ENCODE measurements at places on chromosomes 7 and 10. TPM values are rescaled to one million over a fixed set of nuclear protein-coding genes. Genes with fewer than 3 reads are reported as not detected.

Gene NPY
- not detected for total RNA-seq

DNA sequence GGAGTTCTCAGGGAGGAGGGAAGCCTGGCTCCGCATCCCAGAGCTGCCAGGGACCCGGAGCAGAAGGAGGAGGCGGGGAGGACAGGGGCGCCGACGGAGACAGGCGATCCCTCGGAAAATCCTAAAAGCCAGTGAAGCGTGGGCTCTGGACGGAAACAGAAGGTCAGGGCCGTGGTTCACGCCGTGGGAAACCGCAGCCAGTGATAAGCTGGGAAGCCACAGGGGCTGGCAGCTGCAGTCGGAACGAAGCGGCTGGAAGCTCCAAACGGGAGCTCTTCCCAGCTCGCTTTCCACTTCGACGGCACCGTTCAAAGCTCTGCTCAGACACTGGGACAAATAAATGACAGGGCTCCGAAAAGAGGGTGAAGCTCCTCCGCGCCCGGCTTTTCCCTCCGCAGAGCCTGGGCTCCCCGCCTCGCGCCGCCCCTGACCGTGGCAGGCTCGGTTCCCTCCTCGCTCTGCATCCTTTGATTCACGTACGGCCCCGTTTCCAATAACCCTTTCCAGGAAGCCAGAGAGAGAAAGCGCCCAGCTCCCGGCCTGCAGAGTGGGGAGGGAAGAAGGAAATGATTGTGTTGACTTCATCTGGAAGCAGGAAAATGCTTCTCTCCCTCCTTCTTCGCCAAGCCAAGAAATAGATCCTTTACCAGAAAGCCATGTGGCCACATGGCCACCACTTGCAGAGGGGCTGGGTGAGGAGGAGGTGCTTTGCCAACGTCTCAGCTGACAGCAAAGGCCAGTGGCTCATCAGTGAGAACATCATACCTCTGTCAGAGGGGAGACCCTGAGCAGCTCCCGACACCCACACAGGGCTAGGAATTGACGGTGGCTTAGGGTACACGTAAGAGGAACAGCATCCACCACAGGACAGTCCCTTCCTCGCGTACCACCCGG, 57.4 kb downstream of the ADRB1 start:
- peak overlapping the region; percentile 46 for H3K4me3 ChIP-seq
- H3K4me1 ChIP-seq = peaks cover 10% of the 10 kb centered on the region
- H3K27ac ChIP-seq = peak overlapping the region; percentile 17

DNA sequence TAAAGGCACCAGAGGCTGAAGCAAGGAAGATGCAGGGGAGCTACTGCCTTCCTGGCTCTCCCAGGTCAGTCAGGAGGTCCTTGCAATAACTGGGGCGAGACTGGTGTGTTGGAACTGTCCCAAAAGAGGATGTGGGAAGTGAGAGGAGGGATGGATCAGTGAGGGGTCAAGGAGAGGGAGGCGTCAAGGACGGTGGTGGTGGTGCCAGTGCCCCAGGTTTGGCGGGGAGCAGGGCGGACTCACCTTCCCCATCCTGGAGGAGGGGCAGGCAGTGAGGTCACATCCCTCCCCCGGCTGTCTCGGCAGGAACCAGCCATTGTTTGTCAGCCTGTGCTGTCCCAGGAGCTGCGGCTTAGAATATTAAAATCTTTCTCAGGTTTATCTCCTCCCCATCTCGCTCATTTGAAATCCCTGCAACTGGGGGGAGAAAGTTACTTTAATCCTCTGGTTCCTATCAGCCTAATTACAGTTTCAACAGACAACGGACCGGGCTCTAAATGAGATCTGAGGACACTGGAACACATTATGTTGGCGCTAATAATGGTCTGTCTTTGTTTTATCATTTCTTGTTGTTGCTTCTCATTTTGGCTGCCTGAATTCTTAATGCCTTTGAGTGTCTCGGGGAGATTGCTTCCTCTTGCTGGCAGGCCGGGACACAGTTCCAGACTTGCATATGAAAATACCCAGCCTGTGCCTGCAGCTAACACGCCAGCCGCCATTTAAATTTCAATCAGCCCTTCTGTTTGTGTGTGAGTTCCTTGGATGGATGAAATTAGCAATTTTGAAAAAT, 387.5 kb downstream of the RPS24 start:
- no peaks in the 10 kb centered on the region for H3K27me3 ChIP-seq
- no peak for DNase-seq
- no peak overlapping the region for H3K27ac ChIP-seq
- no peaks in the 10 kb centered on the region for H3K36me3 ChIP-seq
- no peak overlapping the region for H3K4me3 ChIP-seq

DNA sequence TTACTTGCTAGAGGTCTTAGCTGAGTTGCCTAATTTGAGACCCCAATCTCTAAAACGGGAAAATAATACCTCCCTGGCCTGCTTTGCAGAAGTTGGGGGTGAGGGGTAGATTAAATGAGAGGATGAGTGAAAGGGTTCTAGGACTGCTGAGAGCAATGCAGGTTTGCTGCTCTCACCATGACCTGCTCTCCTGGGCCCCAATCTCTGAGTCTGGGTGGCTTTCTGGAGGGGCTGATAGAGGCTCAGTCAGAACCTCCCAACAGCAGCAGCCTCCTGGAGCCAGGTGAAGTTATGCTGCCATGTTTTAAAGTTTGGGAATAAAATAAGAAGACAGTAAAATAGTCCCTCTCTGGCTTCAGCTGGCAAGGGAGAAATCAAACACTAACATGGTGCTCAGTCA, 7.3 kb downstream of the UROS start:
- no peaks in the 10 kb centered on the region for H3K4me1 ChIP-seq
- no peaks in the 10 kb centered on the region for H3K27me3 ChIP-seq
- no peak for DNase-seq
- no peak overlapping the region for H3K27ac ChIP-seq
- peaks cover 18% of the 10 kb centered on the region for H3K36me3 ChIP-seq
- H3K4me3 ChIP-seq = no peak overlapping the region

DNA sequence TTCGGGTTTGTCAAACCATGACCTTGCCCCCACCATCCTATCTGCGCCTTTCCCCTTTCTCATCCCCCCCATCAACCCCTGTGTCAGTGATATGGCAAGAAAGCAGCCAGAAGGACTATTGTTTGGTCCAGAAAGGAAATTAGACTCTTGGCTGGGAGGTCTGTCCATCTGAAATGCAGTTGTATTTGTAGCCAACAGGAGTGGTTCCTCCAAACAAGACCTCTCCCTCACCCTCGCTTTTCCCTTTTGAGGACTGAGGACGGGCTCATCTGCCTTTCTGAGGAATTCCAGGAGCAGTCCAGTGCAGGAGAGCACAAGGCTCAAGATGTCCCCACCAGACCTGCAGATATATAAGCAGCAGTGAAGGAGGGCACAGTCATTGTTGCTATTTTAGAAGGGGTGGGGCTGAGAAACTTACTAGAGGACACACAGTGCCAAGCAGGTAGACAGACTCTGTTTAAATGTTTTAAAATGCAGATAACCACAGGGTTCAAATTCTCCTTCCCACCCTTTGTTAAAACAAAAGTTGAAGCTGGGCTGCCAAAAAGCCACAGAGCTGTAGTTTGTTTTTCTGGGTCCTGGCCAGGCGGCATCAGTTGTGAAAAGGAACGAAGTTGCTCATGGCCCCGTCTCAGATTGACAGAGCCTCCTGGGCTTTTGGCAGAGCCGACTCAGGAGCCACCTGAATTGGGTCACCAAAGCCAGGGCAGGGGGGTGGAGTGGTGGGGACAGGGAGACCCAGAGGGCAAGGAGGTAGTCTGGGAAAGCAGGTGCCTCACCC, 37.3 kb downstream of the CYP17A1 start:
- H3K4me3 ChIP-seq = no peak overlapping the region
- peaks cover 77% of the 10 kb centered on the region for H3K4me1 ChIP-seq
- peak; percentile 84 for DNase-seq
- H3K36me3 ChIP-seq = peaks cover 19% of the 10 kb centered on the region

Data from stomach (tissue), 19 donors.